ENCODE measurements at places on chromosomes 2 and 18.

DNA sequence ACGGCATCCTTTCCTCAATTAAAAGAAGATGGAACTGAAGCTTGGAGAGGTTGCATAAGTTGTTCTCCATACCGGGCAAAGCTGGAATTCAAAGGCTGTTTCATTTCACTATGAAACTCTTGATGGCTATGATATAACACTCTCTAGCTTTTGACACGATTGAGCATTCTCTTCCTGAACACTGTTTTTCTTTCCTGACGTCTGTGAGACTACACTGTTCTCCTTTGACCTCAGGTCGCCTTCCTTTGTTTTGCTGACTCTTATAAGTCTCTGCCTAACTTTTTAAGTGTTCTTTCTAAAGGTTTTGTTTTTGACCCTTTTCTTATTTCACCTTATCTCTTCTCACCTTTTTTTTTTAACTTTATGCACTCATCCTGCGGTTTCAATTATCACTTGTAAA, 261.8 kb upstream of the LINC00305 start:
- no peak for DNase-seq

DNA sequence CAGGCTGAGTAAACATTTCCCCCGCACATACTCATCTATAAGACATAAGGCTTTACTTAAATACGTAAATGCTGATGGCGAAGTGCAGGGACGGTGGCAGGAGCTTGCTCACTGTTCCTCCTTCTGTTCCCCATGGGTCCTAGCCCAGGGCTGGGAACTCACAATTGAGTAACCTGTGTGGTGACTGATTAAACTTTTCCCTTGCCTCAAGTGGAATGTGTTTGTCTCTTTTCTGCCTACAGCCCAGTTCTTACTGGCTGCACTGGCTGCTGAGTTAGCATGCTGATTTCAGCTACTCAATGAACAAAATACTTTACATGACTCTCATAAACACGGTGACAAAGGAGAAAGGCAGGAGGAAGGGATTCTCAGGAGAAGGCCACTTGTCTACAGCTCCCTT, 87.3 kb downstream of the MARCO start:
- no peak for DNase-seq

GRCh38 chr18:74551936-74552555, 17.7 kb downstream of the CNDP1 start:
- DNase-seq, result peak; percentile 71

- no peak for DNase-seq
Observed at GRCh38 chr2:126790987-126791780, 107.5 kb upstream of the TEX51 start.

DNA sequence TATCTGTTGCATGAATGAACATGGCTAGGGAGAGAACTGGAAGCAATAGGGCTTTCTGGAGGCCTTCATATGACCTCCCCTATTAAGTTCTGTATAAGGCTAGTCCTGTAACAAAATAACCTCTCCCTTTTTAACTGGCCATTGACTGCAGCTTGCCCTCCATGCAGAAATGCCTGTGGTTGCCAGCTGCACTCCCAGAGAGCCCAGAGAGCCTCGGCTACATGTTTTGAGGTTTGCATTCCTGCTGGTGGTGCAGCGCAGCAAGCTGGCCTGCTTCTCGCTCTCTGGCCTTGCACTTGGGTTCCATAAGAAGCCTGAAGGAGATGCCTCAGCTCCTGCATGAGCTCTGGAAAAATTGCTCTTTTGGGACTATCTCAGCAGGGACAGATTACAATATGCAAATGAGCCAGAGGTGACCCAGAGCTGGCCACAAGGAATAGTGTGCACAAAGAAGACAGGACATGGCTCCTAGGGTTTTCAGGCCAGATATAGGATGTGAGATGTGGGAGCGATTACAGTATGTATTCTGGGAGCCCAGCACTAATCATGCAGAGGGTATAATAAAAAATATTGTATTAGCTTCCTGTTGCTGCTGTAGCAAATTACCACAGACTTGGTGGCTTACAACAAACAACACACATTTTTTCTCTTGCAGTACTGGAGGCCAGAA, 186.7 kb downstream of the INSIG2 start:
- no peak for DNase-seq

DNA sequence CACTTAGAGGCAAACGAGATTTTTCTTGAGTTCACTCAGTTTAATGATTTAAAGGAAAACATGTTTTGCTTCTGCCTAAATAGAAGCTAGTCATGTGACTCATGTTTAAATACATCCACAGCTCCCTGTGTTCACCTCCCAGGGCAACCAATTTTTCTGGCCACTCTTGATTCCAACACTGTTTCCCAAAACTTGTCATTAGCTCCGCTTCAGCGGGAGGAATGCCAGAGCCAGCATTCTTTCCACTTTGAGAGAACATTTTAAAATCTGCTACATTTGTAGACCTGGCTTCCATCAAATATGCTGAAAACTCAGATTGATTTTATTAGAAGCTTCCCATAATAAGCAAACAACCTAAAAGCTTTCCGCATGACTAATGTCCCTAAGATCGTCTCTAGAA, 2.8 kb upstream of the CYS1 start:
- no peak for DNase-seq

DNA sequence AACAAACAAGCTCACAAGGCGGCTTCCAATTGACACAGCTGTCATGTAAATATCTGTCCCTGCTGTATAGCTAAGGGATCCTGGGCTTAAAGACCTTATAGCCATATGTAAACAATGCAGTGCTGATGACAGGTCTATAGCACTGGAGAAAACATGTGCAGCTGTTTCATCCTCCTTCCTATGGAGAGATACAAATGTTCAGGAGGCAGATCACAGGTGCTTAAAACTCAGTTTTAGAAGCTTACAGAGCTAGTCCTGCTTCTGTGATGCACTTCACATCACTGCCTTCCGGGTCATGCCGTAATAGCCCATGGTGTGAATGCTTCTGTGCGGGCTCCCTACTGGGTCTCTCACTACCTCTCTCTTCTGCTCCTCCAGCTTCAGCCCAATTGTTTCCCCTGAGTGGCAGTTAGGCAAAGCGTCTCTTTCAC, 262.4 kb upstream of the CHST9 start:
- DNase-seq, result no peak

DNA sequence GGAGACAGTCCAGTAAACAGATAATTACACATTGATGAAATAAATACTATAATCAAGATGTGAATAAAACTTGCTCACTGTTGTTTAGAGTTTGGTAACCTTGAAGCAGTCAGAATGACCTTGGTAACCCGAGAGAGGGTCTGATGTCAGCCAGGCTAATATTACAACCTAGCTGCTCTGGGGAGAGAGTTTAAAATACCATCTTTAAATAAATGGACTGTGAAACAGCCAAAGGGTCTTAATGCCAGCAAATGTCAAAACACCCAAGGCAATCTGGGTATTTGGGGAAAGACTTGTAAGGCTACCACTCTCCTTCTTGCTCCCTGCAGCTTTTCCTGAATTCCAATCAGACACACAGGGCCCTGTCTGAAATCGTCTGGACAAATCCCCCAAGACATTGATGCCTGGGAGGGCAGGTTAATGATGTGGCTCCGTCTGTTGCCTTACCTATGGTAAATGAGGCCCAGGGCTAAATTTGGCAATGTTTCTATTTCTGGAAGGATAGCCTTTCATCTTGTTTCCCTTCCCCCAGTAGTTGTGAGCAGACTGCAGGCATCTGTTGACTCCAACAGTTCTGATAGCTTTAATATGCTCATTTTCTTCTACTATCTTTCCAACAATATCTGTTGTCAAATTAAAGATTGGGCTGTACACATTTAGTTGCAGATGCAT, 43.0 kb upstream of the ITGB6 start:
- DNase-seq, result no peak

- no peak for DNase-seq
Observed at GRCh38 chr2:39107156-39107555, 13.7 kb downstream of the SOS1 start.

DNA sequence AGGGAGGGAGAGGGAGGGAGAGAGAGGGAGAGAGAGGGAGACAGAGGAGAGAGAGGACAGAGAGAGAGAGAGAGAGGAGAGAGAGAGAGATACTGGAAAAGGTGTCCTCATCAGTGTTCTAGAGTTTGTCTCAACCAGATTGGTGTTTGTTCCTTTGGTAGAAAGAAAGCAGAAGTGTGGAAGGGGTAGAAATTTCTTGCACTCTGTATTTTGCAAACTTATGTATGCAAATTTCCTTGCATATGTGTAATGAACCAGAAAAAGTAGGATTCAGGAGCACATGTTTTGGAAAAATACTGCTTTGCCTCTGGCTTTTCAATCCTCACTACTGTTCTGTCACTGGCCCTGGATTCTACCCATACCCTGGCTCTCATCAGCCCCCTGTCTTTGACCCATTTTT, 1.1 kb upstream of the SP140 start:
- DNase-seq, result no peak

DNA sequence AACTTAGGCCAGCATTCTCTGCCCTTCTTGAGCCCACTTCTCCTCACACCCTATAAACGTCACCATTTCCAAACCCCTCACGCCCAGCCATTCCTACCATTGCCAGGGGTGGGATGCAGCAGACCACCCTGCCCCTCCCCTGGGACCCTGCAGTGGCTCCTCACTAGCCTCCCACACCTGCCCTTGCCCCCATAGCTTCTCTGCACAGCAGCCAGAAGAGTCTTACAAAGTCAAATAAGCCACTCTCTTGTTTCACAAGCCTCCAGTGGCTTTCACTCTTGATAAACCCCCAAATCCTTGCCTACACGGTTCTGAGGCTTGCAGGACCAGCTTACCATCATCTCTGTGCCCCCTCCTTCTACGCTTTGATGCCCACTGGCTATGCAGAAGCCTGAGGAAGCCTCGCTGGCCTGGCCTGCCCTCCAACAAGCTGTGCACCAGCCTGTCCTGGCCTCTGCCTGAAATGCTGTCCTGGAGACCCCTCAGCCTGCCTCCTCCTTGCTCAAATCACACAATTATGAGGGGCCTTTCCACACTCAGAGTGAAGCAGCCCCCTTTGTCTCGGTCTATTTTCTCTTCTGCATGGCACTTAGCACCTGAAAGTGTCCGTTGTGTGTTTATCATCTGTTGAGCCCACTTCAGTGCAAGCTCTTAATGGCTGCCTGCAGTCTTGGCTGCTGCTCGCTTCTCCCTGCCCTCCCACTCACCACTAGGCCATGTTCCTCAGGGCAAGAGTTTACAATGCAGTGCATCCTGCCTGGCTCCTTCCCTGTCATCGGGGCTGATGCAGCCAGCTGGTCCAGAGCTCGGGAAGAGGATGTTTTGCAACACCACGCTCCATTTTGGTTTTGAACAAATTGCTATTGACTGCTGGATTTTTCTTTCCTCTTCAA, 82.6 kb upstream of the RGPD5 start:
- DNase-seq, result no peak

DNA sequence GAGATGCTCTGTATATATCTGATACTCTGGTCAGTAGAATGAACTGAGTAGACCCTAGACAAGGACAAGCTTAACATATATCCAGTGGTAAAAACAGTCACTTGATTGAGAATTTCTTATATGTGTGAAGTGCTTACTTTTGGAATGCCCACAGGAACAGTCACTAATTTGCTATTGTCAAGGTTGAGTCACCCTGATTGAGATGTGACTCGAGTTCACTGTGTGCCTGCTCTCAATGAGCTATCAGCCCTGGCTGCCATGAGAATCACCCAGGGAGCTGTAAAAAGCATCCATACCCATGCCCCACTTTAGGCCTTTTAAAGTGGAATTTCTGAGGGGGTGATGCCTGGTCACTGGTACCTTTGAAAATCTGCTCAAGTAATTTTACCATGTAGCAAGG, 283.7 kb downstream of the SUCLG1 start:
- no peak for DNase-seq

DNA sequence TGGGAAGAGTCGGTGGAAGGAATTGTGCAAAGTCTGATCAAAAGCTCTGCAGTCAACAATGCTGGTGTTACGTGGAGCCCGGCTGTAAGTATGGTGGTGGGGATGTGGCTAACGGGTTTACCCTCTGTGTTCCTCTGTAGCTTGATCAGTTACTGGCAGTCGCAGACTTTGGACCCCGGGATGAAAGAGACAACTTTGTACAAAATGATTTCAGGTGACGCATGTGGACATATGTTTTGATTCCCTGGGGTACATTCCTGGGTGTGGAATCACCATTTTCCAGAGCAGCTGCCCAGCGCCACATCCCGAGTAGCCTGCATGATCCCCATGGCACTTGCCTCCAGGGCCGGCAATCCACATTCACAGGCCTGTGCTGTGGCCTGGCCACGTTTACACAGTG, 9.8 kb downstream of the RBFA start:
- DNase-seq, result no peak

DNA sequence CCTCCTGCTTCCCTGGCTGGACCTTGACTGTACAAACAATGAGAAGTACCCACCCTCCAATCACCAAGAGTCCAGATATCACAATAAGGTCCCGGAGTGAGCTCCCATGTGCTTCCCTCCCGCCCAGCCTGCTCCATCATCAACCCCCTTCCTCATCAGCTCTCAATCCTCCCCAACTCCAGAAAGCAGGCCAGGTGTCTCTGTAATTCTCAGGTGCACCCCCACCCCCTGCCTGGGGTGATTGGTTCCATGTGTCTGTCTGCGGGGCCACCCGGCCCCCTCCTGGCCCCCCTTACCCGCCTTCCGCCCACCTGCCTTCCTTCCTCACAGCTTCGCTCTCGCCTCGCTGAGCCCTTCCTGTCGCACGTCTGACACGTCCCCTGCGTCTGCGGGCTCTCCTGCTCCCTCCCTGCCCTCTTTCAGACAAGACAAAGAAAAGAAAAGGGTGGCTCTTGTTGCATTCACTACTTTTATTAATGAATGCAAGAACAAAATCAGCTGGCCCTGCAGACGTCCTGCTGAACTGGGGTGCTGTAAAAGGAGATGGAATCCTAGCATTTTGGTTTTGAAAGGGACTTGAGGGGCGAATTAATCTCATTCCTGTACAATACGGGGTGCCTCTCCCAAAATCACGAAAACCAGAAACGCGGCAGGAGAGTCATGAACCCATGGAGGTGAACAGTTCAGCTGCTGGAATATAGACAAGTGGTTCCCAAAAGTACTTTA, 26.5 kb upstream of the IGFBP2 start:
- DNase-seq, result peak; percentile 18

DNA sequence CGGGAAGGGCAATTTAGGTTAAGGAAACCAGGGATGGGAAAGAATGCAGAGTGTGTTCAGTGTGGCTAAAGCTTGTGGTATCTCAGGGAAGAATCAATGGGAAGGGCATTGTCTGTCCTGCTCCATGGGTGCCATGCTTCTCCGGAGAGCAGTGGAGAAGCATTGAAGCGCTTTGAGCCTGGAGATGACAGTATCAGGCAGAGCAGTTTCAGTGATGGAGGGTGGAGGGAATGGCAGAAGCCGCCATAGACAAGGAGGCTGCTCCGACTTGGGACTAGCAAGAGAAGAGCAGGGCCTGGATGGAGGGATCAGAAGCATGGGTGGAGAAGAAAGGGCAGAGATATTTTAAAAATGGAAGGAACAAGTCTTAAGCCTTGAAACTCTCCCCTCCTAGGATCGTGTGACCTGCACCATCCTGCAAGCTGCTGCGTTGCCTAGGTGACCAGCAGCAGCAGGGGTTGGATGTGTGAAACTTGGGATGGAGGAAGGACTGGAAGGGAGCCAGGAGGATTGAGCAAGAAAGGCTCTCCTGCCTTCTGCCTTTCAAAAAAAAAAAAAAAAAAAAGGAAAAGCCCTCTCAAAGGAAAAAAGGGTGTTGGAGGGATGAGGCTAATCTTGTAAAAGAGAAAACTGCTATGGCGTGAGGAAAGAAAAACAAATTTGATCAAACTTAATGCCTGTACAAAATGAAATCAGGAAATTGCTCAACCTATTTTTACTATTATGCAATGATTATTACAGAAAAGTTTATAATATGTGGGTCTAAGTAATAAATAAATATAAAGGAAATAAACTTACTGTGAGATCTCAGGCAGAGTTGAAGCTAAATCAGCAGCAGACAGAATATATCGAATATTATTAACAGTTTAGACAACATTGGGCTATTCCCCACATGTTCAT, 493.8 kb upstream of the NRP2 start:
- no peak for DNase-seq

GRCh38 chr18:73852789-73853549, 294.7 kb downstream of the FBXO15 start:
- DNase-seq, result no peak

Data from activated CD4-positive, alpha-beta T cell treated with anti-CD3 and anti-CD28 coated beads for 24 hours (primary cell).